Dorsolateral prefrontal cortex (tissue), 122 donors: ENCODE measurements at places on chromosomes 11 and 22. TPM values are rescaled to one million over a fixed set of nuclear protein-coding genes. Genes with fewer than 3 reads are reported as not detected.

DNA sequence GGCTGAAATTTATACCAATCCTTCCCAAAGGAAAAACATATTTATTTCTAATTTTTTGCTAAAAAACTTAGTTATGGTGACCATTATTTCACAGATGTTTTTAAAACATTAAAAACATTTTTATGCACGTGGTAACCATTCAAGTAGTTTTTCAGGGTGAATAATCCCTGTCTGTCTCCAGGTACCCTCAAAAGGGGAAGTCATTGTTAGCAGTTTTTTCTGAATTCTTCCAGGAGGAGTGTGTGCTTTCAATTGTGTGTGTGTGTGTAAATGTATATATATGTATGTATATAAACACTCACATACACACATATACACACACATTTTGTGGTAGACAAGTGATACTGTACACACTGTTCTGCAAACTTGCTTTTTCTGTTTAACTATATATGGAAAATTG lies 43.9 kb downstream of the MIAT start:
- DNase-seq = no peak

DNA sequence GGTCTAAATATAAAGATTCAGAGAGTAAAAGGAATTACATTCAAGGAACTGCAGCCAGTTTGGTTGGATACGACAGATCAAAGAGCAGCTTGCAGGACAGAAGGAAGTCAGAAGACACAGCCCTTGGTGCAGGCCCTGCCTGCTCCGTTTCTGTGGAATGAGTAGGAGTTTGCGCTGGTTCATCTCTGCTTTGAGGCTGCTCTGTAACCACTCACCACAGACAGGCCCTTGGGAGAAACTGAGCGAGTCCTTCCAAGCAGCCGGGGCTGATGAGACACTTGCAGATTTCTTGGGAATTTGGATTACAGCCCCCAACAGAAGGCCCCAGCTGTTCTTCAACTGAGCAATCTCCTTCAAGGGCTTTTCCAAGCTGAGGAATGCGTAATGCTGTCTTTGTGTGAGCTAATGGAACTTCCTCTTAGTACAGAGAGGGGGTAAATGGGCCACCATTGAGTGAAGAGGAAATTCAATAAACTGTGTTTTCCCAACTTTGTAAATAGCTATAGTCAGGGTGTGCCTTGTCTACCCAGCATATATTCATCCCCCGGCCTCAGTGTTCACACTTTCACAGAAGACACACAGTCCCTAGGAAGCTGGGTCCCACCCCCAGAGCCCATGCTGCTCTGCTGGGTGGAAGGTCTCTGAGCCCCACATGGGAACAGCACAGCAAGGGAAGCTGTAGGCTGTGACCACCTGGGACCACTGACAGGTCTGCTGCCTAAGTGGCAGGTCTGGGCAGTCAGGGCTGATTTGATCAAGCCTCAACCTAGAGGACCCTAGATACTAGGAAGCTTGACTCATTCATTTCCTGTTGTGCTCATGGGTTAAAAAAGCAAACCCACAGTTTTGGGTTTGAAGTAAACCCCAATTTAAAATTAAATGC lies 16.6 kb downstream of the IL10RA start:
- DNase-seq = no peak

GRCh38 chr22:28989484-28989883 lies 72.1 kb downstream of the C22orf31 start:
- DNase-seq = no peak

DNA sequence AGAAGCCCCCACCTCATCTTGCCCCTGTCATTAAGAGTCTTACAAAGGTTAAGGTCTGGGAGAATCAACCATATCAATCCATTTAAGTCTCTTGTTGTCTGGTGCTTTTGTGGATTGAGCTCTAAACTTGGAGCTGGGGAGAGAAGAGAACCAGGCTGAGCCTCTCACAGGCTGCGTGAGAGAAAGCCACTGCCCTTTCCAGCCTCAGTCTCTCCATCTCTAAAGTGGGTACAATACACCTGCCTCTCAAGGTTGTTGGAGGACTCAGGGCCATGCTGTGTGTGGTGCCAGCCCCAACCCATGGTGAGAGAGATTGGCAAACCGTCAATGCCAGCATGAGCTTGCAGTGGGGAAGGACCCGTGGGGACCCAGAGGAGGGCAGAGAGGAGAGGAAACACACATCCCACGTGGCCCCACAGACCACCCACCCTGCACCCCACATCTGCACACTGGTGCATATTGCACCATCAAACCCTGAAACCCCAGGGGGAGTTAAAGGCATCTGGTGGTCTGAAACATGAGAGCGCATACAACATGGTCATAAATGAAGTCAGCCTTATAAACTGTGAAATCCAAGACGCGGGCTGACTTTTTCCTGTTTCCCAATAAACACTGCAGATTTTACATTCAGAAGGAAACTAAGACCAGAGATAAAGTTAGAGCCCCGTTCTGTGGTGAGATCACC lies 27.5 kb upstream of the FBLN1 start:
- DNase-seq = no peak

GRCh38 chr11:33777906-33778305 lies 3.6 kb upstream of the FBXO3 start:
- DNase-seq = no peak

DNA sequence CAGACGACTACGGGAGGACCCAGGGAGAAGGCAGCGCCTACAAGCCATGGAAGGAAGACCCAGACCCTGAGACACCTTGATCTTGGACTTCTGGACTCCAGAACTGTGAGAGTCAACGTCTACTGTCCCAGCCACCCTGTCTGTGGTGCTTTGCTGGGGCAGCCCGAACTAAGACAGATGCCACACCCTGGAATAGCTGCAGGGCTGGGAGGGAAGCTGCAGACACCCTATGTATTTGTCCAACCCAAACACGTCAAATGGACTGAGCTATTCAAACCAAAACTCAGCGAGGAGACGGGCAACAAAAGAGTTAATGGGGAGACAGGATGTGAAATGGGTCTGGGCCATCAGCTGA lies 169.3 kb downstream of the CTTN start:
- no peak for DNase-seq

DNA sequence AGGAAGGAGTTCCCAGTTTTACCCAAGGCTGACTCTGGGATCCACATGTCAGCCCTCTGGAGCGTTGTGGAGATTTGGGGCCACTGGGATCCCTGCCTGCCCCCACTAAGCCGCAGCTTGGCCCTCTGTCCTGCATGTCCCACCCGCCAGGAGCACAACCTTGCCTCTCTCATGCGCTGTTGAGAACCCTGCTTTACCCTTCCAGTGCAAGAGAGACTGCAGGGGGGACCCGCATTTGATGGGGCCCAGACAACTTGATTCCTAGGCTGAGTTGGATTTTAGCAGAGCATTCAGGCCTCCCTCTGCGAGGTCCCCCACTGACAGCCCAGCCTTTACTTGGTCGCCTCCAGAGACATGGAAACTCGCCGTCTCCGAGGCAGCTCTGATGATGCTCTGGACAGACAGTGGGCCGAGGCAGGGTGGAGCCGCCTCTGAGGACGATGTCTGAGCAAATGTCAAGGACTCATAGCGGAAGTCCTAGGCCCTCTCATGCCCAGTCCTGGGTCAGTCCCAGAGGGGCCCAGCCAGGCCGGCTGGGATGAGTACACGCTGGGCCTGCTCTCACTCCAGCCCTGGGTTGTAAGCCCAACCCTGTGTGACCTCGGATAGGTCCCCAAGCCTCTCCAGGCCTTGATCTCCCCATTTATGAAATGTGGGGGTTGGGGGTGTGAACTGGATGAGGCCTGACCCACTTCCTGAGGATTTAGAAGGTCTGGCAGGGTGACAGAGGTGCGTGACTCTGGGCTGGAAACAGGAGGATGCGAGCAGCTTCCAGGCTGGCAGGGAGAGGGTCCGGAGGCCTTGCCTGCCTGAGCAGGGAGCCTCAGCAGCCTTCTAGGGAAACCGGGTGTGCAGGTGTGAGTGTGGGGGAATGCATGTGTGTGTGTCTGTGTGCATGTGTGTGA lies 630 bp downstream of the CD5 start:
- no peak for DNase-seq

DNA sequence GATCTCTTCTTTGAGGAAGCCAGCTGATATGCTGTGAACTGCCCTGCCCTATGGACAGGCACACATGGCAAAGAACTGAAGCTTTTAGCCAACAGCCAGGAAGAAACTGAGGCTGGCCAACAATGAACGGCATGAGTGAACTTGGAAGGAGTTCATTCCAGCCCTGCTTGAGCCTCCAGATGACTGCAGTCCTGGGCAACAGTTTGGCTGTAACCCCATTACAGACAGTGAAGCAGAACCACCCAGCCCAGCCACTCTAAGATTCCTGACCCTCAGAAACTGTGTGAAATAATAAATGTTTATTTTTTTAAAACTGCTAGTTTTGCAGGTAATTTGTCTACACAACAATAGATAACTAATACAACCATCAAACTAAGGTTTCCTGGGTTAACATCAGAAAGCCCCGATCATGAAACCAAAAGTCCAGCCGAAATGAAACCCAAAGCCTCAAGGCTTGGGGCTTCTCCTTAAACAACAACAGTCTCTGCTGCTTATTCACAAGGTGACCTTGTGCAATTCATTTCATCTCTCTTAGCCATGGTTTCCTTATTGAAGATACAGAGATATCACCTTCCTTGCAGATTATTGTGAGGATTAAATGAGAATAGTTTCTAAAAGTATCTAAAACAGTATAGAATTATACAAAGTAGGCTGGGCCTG lies 31.4 kb downstream of the PAK1 start:
- DNase-seq = no peak

DNA sequence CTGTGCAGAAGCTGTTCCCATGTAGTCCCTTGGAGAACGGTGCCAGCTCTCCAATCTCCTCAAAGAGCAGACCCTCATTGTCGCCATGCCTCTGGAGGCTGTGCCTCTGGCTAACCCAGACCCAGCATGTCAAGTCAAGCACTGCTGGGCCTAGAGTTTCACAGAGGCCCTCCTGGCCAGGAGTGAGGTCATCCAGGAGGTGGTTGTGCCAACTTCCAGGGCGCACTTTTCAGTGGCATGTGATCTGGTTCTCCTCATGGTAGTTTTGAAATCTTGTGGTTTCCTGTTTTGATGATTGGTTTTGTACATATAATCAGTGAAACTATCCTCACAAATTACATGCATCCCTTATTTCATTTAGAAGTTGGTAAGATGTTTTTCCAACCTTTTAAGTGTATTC lies 78.9 kb downstream of the PPFIBP2 start:
- no peak for DNase-seq

- DNase-seq = no peak
Observed at GRCh38 chr11:34478845-34479663, 34.5 kb downstream of the ELF5 start.

DNA sequence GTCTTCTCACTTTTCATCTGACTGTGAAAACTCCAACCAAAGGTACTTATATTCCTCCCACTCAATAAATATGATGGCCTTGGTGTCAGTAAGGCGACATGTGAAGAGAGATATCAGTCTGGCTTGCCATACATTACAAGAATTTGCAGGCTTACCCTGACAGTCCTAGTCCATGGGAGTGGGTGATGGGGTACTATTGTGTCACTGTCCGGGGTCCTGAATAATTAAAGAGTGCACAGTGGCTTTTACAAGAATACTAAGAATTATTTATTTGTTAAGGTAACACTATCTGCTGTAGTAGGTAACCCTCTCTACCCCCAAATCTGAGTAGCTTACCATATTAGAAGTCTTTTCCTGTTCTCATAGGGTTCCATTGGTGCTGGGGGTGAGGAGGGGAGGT lies 23.1 kb upstream of the IZUMO1R start:
- DNase-seq = no peak

DNA sequence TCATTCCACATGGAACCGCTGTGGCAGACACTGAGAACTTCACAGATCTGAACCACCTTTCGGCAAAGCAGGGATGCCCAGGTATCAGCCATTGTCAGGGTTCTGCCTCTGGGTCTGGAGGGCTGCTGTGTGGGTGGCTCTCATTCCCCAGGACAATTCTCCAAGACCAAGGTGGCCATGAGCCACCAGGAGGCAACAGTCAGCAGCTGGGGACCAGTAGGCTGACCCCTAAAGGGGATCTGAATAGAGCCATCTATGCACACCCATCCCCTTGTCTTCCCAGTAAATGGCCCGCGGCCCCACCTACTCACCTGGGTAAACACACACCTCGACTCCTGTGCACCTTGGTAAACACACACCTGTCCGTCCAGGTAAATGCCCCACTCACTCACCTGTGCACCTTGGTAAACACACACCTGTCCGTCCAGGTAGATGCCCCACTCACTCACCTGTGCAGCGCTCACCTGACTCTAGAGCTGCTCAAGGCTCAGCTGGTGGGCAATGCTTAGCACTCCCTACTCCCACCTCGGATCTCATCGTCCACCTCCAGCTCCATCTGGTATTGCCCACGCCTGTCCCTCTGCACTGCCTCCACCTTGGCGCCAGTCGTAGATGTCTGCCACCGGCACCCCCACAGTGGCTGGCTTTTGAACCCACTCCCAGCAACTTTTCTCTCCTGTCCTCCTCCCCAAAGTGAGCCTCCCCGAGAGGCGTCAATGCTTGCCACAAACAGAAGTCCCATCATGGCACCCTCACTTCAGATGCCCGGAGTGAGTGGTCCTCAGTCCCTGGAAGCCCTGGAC lies 10.2 kb downstream of the SLC25A1 start:
- DNase-seq = no peak

DNA sequence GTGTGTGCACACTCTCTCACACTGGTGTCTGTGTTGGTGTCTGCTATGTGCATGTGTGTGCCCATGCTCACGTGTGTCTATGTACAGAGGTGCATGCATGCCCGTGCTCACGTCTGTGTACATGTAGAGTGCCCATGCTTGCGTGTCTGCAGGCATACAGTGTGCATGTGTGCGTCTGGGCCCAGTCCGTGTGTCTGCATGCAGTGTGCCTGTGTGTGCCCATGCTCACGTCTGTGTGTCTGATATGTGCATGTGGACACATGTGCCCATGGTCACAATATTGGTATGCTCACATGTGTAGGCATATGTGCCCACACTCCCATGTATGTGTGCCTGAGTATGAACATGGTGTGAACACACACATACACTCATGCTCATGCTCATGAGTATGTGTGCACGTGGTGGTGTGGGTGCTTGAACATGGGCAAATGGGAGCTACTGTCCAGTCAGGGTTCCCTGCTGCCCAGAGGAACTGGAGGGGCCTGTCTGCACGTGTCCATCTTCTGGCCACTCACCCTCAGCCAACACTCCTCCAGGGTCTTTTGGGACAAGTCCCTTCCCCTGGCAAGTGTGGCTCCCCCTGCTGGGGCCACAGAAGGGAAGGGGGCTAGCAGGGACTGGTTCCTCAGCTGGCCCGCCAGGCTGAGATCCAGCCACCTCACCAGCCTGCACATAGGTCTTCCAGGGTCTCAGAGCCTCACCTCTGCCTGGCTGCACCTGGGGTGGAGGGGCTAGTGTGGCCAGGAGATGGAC lies 7.3 kb upstream of the TBX1 start:
- DNase-seq = no peak

MAJIN gene
- total RNA-seq = not detected

NXPE1 gene
- not detected for total RNA-seq

RBMXL2 gene
- 0.28 TPM for total RNA-seq

OR52I1 gene
- not detected for total RNA-seq

OR10A2 gene
- not detected for total RNA-seq

SMIM35 gene
- total RNA-seq = not detected

OR52E8 gene
- total RNA-seq = not detected
